Glutamatergic neuron (in vitro differentiated cells): ENCODE measurements at places on chromosomes 4 and X.

- no peak for DNase-seq
These were observed 114.0 kb downstream of the BCOR start for GRCh38 chrX:39983715-39984114.

- no peak for DNase-seq
These were observed 357.4 kb downstream of the STIM2 start for GRCh38 chr4:27218013-27218412.

- no peak for DNase-seq
These were observed 115.0 kb upstream of the SCML1 start for GRCh38 chrX:17622331-17622730.

GRCh38 chr4:52507774-52508173, 151.3 kb downstream of the USP46 start:
- DNase-seq = no peak

GRCh38 chr4:5863461-5864113, 29.3 kb downstream of the CRMP1 start:
- no peak for DNase-seq

GRCh38 chr4:186020793-186021407, 48.1 kb upstream of the TLR3 start:
- no peak for DNase-seq

DNA sequence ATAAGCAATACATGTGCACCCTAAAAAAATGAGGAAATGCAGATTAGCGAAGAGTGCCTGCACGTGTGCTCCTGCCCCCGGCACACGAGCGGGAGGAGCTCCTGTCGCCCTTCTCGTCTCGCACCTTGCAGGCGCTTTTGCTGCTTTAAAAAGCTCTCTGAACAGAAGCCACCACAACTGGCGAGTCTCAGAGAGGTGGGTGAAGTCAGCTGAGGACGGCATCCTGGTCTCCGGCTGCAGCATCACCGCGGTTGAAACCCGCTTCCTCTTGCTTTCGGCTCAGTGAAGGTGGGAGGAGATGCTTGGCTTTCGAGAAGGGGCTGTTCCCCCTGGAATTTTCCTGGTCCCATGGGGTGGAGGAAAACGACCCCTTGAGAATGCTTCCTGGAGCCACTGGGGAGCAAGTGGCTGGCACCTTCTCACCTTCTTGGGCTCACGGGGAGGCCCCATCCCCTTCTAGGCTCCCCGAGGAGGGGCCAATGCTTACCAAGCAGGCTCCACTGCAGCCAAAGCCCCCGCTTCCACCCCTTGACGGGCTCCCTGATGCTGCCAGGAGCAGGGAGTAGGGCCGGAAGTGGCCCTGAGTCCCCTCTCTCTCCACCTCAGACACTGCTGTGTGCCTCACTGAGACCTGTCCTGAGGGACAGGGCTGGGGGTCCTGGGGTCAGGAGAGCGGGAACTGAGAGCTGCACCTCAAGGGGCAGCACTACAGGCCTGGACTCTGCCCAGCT, 29.2 kb upstream of the MXD4 start:
- no peak for DNase-seq

DNA sequence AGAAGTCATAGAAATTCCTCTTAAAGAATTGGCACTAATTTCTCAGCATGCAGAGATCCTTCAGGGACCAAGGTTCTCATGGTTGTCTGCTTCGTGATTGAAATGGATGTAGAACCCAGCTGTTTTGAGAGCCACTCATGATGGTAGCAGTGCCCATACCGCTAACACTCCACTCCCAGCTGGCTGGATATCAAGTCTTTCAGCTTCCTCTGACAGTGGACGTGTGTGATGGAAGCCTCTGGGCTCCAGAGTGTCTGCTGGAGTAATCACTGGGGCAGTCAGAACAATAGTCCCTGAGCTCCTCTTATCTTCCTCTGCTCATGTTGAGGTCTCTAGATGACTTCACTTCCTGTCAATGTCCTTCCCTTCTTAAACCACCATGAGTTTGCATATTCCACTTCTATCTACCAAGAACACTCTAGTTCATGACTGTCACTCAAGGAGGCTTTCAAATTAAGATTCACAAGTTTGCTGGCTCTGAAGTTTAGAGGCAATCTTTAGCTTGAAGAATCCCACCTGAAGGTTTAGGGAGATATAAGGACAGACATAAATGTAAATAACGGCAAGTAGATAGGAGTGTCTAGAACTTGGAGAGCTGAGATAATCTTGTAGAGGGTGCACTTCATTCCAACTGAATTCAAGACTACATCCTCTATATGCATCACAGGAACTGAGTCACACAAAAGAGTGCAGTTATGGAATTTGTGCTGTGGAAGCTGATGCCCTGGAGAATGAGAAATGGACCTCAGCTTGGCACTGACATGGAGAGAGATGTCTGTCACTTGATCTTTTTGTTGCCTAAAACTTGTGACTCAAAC, 64.5 kb upstream of the WDR1 start:
- DNase-seq = no peak

DNA sequence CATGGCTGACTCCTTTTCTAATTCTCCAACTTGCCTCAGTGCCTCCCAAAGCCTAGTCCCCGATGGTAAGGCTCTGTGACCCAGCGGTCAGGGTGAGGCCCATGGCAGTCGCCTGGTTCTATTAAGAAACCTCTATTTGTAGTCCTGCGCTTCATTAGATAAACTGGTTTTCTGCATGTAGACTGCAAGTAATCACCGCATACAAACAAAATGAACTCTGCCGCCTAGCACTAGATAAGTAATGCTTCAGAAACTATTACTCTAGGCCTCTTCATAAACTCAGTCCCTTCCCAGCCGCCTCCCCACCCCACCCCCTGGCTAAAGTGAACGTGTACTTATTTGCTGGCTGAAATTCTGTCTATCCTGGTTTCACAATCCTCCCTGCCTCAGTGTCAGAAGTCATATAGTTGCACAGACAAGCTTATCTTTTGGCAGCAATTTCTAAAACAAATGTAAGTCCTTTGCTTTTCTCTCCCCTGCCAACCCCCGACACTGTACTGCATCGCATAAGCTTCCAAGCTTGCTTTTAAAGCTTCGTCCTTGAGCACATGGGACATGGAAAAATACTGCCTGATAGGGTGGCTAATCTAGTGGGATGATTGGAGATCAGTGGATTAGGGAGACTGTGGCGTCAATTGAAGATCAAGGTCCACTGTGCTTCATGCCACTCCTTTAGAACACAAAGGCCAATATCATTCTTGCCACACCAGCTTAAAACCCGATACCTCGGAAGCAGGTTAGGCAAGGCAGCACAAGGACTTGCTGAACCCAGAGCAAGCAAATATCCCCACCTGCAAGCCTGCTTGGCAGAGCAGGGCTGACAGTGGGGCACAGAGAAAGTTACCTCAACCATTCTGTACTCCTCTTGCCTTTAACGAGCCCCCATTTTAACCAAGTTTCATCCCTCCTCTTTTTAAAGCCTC, 125.8 kb downstream of the IRF2 start:
- no peak for DNase-seq

DNA sequence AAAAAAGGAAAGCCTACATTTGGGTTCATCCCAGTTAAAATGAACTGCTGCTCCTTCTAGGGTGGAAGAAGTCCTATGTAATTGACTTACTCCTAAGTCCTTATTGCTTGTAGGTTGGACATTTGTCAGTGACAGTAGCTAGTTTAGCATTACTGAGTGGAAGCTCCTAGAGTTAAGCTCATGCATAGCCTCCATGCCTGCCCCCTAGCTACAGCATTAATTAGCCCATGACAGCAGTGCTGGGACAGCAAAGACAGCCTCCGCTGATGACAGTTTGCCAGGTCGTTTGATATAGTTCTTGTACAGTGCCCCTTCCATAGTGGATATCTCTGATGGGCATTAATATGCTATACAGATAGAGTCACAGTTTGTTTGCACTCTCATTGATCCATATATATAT, 18.7 kb upstream of the GALNTL6 start:
- DNase-seq = no peak

GRCh38 chr4:119647558-119647957, 19.0 kb upstream of the PDE5A start:
- DNase-seq = no peak

GRCh38 chr4:83866834-83867621, 331.1 kb downstream of the GPAT3 start:
- DNase-seq = no peak

DNA sequence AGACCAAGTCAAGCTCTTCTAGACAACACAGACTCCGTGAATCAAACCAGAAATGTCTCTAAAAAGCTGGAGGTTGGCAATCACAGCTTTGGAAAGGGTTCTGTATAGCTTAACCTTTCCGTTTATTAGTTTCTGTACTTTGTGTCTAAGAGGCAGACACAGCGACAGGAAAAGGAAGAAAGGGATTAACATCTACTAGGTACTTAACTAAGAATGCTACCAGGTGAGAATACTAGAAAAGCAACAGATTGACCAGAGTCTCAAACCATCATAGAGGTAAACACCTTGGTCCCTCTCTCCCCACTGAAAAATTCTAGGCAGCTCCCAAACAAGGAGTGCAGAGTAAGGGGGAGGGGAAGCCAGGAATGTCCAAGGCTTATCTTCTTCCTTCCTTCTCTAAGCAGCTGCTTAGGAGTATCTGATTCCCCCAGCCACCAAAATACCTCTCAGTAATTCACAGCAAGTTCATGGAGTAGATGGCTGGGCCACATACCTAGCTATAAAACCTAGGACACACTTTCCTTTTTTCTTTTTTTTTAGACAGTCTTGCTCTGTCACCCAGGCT, 80.8 kb downstream of the APBB2 start:
- no peak for DNase-seq

- no peak for DNase-seq
These were observed 7.8 kb upstream of the CTAG2 start for GRCh38 chrX:154661170-154661569.

GRCh38 chr4:10959586-10959985, 275.0 kb upstream of the CLNK start:
- no peak for DNase-seq

- DNase-seq = peak; percentile 34
These were observed 1.6 kb downstream of the LONRF3 start for GRCh38 chrX:118975831-118976598.

DNA sequence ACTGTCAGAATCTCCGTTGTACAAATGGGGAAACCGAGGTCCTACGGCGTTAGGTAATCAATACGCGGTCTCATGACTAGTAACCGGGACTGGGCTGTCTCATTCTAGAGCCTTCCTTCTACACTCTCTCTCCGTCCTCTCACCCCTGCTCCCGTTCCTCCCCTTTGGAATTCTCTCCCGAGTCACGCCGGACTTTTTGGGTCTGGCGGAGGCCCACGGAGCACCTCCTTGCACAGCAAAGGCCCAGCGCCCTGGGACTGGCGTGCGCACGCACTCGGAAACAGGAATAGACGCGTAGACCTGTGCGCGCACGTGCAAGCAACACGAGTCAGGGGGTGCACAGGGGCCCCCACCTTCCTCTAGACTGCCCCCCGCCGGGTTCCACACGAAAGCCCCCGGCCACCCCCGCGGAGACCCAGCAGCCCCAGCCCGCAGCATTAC, 361 bp downstream of the QDPR start:
- DNase-seq = peak; percentile 53

GRCh38 chr4:8907596-8908205, 36.1 kb upstream of the HMX1 start:
- no peak for DNase-seq

DNA sequence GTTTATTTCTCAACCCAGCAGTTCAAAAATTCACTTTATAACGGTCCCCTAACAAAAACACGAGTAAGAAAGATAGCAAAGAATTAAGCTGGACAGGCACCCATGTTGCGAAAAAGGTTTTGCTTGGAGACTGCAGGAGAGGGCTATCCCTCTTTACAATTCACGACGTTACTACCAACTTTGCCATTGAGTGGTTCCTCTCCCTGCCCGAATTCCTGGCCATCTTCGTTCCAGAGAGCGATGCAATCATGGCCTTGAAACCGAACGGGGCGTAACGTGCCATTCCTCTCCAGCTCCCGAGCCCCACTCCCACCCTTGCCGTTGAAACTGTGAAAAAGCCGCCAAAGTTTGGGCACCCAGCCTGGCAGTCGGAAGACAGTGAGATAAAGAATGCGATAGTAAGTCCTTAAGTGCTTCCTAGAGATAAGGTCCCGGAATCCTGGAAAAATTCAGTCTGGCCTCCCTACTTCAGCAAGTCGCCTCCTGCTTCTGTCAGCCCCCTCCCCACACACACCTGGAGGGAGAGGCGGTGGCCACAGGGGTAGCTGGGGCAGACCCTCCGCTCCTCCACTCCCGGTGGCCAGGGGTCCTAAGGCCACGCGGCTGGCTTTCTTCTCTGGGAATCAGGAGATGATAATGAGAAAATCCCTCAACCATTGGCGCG, 65.2 kb downstream of the FBXO8 start:
- peak; percentile 19 for DNase-seq

- no peak for DNase-seq
These were observed 132.4 kb downstream of the MAGEC1 start for GRCh38 chrX:142036116-142036515.

DNA sequence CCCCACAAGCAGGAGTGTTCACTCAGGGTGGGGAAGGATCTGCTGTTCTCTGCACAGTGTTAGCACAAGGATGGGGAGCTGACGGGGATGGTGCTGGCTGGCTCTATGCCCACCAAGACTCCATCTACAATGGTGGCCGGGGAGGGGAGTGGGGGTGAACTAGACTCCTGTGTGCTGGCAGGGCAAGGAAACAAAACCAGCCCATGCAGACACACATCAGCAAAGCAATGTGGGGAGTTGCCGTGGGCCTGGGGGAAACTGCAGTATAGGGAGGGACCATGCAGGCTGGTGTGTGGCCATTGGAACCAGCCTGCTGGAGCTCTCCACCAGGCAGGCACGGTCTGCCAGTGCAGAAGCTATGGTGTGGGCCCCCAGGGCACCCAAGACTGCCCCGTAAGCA, 195.1 kb downstream of the PWWP3B start:
- DNase-seq = no peak

GRCh38 chr4:81255524-81255923, 40.5 kb upstream of the PRKG2 start:
- DNase-seq = no peak

DNA sequence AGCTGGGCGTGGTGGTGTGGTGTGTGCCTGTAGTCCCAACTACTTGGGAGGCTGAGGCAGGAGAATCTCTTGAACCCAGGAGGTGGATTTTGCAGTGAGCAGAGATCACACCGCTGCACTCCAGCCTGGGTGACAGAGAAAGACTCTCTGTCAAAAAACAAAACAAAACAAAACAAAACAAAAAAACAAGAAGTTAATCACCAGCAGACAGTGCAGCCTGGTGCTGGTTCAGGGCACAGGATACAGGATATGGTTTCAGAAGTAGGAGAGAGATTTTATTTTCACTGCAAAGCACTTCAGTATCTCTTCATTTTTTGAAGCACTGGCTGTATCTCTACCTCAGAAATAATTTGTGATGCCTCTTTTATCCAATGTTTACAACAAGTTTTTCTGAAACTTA, 1222.9 kb upstream of the PRKX start:
- no peak for DNase-seq

- DNase-seq = no peak
These were observed 32.5 kb downstream of the COX18 start for GRCh38 chr4:73037057-73037456.
